ENCODE measurements at places on chromosomes 7 and 10.

- no peak for DNase-seq
These were observed 103.7 kb downstream of the ZNF92 start for GRCh38 chr7:65477326-65477725.

DNA sequence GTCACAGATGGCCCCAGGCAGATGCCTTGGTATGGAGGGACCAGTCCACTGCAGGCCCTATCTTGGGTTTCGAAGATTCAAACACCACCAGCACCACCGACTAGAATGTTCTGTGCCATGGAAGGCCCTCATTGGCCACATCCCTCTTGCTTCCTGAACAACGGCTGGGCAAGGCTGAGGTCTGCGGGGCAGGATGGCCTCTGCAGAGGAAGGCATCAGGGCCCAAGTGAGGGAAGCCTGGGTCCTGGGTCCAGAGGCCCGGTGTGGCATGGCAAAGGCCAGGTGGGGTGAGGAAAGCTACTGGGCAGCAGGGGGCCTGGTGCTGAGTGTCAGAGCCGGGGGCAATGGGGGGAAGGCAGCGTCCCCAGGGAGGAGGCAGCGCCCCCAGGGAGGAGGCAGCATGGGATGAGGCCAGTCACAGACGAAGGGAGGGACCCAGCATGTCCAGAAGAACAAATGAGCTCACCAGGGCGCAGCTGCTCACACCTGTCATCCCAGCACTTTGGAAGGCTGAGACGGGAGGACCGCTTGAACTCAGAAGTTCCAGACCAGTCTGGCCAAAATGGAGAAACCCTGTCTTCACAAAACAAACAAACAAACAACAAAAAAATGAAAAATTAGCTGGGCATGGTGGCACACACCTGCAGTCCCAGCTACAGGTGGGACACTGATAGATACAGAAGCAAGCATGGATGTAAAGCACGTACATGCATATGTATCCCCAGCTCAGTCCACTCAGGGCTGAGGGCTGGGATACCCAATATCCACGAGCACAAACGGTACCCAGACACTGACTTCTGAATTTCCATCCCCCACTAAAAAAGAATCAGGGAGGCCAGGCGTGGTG is 64.4 kb downstream of the PROSER2 start:
- DNase-seq, result no peak

- DNase-seq, result peak; percentile 66
These were observed 29.3 kb upstream of the SH3PXD2A start for GRCh38 chr10:103884681-103885139.

- DNase-seq, result no peak
These were observed 1.1 kb downstream of the VWC2 start for GRCh38 chr7:49774459-49775064.

GRCh38 chr10:119826771-119827170 is 45.9 kb downstream of the MCMBP start:
- no peak for DNase-seq

- no peak for DNase-seq
These were observed 887 bp downstream of the TMUB1 start for GRCh38 chr7:151082141-151083070.

- DNase-seq, result no peak
These were observed 53.7 kb downstream of the CACNA2D1 start for GRCh38 chr7:82389876-82390275.

- no peak for DNase-seq
These were observed 291.2 kb downstream of the KIF20B start for GRCh38 chr10:89992575-89992974.

DNA sequence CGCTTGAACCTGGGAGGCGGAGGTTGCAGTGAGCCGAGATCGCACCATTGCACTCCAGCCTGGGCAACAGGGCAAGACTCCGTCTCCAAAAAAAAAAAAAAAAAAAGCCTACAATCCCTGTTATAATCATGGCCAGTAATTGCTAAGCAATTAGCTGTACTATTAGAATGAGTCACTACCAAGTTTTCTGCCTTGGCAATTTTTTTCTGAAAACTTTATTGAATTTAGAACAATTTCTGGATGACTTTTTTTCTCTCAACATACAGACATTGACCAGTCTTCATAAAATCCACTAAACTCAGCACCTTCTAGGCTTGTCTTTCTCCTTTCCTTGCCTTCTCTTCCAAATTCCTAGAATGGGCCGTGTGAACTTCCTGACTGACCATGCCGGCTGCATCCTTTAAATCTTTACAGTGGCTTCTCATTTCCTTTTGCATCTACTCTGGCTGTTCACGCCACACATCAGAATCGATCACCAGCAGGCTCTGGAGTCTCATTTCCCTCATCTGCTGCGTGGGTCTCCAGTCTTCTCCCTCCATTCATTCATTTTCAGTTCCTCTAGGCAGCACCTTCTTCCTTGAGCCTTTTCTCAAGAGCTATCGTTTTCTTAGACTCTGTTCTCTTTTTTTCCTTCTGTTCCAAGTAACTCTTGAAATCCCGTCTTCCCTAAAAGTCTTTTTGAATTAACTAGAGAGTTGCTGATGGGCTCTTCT is 107.9 kb downstream of the KAT6B start:
- no peak for DNase-seq

DNA sequence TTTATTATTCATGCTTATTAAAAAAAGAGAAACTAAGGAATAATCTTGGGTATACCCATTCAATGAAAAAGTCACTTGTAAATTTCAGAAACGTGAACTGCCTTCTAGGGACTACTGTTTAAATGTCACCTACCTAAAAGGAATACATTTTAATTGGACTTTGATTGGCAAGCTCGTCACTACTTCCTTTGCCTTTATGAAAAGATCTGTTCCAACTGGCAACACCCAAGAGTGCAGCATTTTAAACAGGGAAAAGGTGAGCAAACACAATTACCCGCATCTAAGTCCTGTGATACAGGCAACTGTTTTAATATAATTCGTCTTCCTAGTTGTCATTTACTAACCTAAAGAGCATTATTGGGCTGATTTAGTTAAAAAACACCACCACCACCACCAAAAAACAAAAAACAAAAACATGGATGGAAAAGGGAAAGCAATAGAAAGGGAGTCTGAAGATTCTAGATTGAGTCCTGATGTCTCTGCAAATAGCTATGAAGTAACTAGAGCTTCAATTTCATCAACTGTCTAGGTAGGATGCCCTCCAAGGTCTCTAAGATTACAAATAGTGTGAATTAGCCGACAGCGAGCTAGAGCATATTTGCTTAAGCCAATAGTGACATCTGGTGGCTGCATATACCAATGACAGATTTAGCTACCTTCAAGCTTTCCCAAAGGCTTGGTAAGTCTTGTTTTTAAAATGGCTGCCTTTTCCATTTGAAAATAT is 33.8 kb upstream of the ICA1 start:
- peak; percentile 66 for DNase-seq

- DNase-seq, result no peak
These were observed 230.0 kb downstream of the PHF14 start for GRCh38 chr7:11203683-11204082.

DNA sequence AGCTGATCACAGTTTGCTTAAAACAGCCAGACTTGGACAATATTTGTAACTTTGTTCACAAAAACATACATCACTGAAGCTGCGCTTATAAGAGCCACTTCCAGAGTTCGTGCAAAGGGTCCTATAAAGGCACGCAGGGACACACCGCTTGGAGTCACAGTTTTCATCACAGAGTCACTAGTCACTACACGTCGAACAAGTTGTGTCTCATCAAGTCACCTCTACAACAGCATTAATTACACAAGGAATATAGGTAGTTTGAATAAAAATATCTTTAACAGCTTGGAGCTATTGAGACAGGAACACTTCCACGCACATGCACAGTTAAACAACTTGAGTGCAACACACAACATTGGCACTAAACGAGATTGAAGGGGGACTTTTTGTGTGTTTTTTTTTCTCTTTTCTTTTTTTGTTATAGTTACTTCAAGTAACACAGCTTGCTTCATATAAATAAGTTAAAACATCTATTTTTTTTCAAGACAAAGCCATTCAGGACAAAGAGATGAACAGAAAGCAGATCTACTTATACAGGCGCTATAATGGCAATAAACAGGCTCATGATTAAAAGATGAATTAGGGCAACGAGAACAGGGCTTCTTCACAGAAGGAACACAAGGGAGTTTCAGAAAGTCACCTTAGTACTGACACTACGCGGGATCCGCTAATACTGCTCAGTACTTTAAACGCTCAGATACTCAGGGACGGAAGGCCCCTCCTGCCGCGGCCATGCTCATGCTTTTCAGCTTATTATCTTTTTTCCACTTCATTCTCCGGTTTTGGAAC is 2.2 kb downstream of the HOXA5 start:
- no peak for DNase-seq

- DNase-seq, result no peak
These were observed 384 bp downstream of the DCLRE1C start for GRCh38 chr10:14953424-14954000.

- DNase-seq, result no peak
These were observed 83.7 kb downstream of the DGKB start for GRCh38 chr7:14818871-14819270.

- peak; percentile 23 for DNase-seq
These were observed 236.9 kb upstream of the TMEM229A start for GRCh38 chr7:124269774-124270173.

GRCh38 chr7:3005257-3005656 is 38.4 kb downstream of the CARD11 start:
- DNase-seq, result no peak

DNA sequence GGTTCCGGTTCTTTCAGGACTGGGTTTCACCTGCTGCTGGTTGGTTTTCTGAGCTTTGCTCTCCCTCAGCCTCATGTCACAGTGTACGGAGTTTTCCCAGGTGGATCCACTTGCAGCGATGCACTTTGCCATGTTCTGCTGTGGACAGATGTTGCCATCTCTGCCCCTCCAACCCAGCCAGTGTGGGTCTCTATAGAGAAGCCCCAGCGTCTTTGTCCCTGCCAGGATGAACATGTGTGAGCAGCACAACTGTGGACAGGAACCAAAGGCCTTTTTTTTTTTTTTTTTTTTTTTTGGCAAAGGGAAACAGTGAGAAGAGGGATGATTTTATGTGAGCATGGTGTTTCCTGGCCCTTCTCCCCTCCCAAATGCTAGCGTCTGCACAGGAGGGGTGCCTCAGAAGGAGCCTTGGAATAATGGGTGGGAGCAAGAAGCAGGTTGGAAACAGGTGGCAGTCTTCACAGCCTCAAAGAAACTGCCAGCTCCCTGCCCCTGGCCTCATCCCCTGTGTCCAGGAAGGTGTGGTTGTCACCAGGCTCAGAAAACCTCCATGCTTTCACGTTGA is 106.5 kb downstream of the RPS24 start:
- DNase-seq, result no peak

- DNase-seq, result peak; percentile 39
These were observed 78.6 kb upstream of the ARMC3 start for GRCh38 chr10:22849077-22849805.

GRCh38 chr10:70306181-70306705 is 22.4 kb upstream of the NPFFR1 start:
- DNase-seq, result no peak

GRCh38 chr10:117666166-117666565 is 123.6 kb downstream of the EMX2 start:
- DNase-seq, result no peak

DNA sequence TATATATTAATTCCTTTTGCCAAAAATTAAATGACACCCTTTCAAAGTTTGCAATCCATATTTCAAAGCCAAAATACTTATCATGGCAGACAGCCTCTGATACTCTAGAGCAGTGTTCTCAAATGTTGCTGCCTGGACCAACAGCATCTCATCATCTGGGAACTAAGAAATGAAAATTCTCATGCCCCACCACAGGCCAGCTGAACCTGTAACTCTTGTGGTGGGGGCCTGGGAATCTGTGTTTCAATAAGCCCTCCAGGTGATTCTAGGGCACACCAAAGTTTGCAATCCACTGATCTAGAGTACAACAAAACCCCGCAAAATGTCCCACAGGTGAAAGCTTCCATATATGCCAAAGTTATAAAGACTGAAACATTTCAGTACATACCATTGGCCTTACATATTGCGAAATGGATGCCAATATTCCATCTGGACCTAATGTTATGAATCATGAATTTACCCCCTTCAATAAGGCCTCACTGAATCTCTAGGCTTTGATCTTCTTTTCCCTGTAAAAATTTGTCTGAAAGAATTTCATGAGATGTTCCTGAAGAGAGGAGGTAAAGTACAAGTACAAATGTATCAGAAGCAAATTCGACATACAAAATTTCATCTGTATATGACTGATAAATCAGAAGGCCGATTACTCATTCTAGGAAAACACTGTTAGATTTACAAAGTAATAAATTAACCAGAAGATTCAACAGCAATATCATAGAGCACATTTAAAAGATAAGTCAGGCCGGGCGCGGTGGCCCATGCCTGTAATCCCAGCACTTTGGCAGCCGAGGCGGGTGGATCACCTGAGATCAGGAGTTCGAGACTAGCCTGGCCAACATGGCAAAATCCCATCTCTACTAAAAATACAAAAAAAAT is 25.3 kb upstream of the EPC1 start:
- no peak for DNase-seq

DNA sequence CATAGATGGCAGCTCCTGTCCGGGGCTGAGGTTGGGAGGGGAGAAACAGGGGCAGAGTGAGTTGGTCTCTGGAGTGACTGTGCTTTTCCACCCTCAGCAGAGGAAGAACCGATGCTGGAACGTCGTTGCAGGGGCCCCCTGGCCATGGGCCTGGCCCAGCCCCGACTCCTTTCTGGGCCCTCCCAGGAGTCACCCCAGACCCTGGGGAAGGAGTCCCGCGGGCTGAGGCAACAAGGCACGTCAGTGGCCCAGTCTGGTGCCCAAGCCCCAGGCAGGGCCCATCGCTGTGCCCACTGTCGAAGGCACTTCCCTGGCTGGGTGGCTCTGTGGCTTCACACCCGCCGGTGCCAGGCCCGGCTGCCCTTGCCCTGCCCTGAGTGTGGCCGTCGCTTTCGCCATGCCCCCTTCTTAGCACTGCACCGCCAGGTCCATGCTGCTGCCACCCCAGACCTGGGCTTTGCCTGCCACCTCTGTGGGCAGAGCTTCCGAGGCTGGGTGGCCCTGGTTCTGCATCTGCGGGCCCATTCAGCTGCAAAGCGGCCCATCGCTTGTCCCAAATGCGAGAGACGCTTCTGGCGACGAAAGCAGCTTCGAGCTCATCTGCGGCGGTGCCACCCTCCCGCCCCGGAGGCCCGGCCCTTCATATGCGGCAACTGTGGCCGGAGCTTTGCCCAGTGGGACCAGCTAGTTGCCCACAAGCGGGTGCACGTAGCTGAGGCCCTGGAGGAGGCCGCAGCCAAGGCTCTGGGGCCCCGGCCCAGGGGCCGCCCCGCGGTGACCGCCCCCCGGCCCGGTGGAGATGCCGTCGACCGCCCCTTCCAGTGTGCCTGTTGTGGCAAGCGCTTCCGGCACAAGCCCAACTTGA is 2.7 kb downstream of the REPIN1 start:
- DNase-seq, result no peak

All from HT1080 (cell line).